ENCODE measurements at places on chromosomes 16 and 17.

DNA sequence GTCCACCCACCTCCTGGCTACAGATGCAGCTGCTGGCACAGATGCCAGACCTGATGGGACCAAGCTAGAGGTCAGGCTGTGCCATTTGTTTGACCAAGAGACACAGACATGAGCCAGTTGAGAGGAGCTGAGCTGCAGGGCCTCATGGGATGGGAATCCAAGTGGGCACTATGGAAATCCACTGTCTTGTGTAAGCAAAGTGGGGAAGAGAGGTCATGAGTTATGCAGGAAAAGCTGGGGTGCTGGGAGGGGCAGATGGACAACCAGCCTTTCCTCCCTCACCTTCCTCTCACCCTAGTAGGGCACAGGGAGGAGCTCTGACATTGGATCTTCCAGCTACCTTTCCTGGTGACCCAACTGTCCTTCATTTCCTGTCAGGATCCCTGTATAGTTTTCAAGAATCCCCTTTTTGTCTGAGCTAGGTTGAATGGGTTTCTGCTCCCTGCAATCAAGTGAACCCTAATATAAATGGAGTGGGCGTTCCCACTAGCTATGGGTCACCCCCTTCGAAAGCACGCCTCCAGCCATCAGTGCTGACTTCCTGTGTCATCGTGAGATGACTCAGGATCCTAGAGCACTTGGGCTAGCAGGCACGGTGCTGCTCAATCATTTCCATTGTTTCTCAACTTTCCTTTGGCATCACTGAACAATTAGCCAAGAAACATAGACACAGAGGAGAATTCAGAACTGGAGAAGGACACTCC, 13.6 kb downstream of the ATPAF2 start:
- no peak for DNase-seq

GRCh38 chr17:48543107-48543853, 1.6 kb downstream of the HOXB2 start:
- peak; percentile 28 for DNase-seq

GRCh38 chr17:18315562-18315922, 449 bp downstream of the SMCR8 start:
- no peak for DNase-seq

- DNase-seq = peak; percentile 84
Observed at GRCh38 chr16:30747799-30748633, at the start of gene PHKG2. TSS of gene PHKG2 (plus strand) at chr16:30748425. CDS start at chr16:30748821, 396 bp downstream.

- no peak for DNase-seq
Observed at GRCh38 chr17:1730326-1731193, 6.1 kb downstream of the WDR81 start.

DNA sequence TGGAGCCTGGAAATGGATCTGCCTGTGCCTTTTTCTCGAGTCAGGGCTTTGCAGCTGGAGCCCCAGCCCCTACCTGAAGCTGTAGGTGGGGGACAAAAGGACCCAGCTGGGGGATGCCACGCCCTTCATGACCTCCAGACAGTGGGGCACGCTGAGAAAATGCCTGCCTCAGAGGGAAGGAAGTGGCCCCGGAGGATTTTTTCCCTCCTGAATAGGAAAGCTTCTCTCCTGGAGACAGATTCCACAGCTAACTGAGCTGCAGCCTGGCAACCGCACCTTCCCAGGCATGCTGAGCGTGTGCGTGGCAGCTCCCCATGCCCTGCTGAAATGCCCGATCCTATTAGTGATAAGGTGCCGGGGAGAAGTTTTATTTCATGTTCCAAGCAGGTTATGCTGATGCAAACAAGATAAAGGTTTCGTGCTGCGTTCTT, 58.0 kb downstream of the AIPL1 start:
- no peak for DNase-seq

Measured in stimulated activated CD4-positive, alpha-beta T cell treated with anti-CD3 and anti-CD28 coated beads, Interleukin-1b, Interleukin-23, amount 100 ng/mL, for 1 hour (primary cell).